HuH-7.5 (cell line): ENCODE measurements at places on chromosomes 2 and 18.

- no peak for DNase-seq
Measured at GRCh38 chr2:11863103-11863502, 116.7 kb downstream of the LPIN1 start.

GRCh38 chr2:160703648-160704585 is 210.3 kb upstream of the RBMS1 start:
- DNase-seq: no peak

- no peak for DNase-seq
Measured at GRCh38 chr2:44197816-44198215, 29.1 kb downstream of the PPM1B start.

- no peak for DNase-seq
Measured at GRCh38 chr2:97889156-97889555, 106.6 kb downstream of the TMEM131 start.

- peak; percentile 34 for DNase-seq
Measured at GRCh38 chr2:28434600-28434989, 41.9 kb downstream of the FOSL2 start.

GRCh38 chr2:120390381-120391055 is 44.6 kb downstream of the INHBB start:
- DNase-seq: no peak

DNA sequence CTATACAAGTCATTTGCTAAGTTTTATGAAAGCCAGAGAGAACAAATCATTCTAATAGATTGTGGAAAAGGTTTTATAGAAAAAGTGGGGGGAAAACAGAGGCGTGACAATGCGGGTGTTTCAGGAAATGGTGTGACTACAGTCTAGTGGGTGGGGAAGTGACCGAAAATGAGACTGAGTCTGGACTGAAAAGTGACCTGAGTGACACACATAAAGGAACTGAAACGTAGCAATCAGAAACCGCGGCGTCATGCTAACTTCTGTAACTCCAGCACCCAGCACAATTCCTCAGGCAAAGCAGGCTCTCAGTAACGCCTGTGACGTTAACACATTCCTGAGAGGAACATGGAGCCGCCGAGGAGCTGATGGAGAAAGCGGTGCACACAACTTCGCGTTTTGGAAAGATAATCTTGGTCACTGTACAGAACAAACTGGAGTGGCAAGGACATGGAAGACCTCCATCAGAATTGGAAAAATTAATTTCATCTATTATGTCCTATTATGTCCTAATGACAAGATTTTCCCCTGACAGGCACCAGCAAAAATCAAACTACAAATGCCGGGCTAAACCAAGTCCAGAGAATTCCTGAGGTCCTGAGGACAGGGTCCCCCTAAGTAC is 1.4 kb upstream of the CD226 start:
- DNase-seq: no peak

DNA sequence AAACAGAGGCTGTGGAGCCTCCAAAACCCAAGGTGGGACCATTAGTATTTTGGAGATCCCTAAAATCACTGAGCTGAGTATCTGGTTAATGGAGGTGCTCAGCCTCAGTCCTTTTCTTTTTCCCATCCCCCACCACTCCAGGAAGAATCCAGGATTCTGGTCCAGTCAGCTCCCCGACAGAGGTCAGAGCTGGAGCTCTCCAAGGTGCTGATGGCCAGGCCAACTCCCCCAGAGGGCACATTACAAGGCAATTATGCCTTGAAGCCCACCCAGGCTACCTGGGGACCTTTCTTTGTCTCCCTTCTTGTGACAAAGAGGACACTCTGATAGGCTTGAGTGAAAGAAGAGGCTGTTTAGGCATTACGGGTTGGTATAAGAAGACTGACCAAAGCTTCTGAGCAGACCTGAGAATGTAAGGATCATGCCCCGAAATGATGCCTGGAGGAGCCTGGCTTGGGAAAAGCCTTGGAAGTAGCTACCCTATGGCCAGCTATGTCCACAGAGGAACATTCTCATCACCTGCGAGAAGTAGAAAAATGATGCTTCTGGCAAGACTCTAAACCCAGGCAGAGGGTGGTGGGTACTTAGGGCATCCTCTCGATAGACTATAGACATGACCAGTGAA is 102.5 kb upstream of the LDAH start:
- no peak for DNase-seq

DNA sequence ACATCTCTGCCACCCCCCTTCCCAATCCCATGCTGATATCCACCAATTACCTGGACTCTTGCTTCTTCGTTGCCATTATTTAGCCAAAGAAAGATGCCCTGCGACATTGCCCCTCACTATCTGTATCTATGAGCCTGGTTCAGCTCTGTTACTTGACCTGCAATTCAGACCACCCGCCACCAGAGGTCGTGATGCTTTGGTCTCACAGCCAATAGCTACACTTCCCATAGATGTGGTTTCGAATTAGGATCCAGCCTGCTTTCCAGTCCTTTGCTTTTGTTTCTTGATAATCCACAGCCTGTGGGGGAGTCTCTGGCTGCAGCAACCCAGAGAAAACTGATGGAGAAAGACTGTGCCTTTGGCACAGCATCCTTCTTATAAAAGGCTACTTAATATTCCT is 239.4 kb downstream of the KLHL29 start:
- DNase-seq: peak; percentile 51

DNA sequence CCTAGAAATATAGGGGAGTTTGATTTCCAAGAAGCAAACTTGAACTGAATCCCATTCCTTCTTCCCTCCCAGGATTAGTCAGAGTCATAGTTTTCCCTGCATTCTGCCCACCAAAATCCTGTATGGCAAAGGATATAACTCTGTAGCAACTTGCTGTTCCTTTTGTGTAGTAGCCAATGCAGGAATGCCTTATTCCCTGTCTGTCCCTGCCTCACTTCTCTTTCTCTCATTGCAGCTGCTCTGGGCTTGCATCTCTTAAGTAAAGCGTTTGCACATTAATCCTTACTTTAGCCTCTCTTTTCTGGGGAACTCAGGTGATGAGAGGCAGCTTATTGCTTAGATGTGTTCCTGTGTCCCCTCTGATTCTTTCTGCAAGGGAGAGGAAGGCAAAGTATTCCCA is 333.1 kb upstream of the VWC2L start:
- no peak for DNase-seq

GRCh38 chr2:28586867-28587266 is 91.0 kb downstream of the PLB1 start:
- DNase-seq: no peak

DNA sequence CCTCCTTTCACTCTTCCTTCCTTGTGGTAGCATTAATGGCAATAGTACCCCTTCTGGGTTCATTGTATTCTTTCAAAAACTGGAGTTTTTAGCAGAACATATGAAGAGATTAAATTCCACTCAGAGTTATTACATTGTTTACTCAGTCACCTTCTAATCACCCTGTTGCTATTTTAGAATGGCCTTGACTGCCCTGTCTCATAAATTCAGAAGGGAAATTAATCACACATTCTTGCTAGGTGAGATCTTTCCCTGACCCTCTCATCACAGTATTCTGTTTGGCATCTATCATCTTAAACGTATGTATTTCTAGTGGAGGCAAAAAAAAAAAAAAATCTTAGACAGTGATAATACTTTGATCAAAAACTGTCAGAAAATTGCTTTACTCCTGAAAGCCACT is 760.4 kb downstream of the ADCYAP1 start:
- DNase-seq: no peak

GRCh38 chr18:71784777-71785176 is 759.4 kb downstream of the CBLN2 start:
- no peak for DNase-seq

- no peak for DNase-seq
Measured at GRCh38 chr2:134448650-134449049, 194.8 kb downstream of the MGAT5 start.

- no peak for DNase-seq
Measured at GRCh38 chr2:171157109-171157500, 3.6 kb downstream of the TLK1 start.

DNA sequence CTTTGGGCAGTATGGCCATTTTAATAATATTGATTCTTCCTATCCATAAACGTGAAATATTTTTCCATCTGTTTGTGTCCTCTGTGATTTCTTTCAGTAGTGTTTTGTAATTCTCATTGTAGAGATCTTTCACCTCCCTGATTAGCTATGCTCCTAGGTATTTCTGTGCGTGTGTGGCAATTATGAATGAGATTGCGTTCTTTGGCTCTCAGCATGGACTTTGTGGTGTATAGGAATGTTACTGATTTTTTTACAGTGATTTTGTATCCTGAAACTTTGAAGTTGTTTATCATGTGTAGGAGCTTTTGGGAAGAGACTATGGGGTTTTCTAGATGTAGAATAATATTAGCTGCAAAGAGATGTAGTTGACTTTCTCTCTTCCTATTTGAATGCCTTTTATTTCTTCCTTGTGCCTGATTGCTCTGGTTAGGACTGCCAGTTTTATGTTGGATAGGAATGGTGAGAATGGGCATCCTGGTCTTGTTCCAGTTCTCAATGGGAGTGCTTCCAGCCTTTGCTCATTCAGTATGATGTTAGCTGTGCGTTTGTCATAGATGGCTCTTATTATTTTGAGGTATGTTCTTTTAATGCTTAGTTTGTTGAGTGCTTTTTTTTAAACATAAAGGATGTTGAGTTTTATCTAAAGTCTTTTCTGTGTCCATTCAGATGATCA is 27.0 kb upstream of the THUMPD2 start:
- DNase-seq: no peak

GRCh38 chr2:161172901-161173540 is 12.8 kb downstream of the TANK start:
- no peak for DNase-seq

DNA sequence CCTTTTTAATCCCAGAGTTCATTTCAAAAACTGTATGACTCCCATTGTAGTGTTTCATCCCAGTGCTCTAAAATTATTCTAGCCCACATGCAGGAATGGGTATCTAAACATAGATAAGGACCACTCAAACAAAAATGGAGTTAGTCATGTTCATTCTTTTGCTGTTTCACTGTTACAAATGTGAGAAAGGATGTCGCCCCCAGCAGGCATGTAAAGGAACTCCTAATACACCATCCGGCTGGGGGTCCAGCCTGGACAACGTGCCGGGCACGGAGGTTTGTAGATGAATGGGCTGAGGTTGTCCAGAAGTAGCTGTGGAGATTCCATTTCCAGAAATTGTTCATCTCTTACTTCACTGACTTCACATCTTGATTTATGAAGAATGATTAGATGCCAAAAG is 101.9 kb upstream of the RAB12 start:
- no peak for DNase-seq

DNA sequence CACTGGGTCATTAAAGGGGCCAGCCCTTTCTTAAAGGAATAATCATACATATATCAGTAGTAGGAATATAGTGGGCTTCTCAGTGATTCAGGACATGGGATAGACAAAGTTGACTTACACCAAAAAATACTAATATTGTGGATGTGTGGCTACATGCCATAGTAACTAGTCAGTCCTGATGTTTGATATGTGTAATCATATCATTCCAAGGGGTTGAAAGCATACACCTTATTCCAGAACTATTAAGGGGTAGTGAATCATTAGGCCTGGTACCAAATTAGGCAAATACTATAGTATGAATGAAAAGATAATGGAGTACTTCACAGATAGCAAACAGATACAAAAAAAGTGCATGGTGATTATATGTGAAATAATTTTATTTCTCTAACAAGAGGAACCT is 814.9 kb upstream of the NRXN1 start:
- DNase-seq: no peak

DNA sequence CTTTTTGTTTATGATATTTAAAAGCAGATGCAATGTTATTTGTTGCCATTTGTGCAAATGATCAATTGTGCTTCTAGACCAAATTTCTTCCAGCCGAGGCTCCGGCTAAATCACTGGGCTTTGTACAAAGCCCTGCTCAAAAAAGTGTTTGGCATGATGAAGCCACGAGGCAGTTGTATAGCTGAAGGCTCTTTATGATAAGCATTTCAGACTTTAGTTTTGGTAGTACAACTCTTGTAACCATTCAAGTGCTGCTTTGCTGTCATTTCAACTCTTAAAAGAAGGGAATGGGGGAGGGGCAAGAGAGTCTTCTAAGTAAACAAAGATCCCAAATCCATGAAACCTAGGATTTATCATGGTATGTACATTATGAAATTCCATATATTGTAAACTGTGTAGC is 3.3 kb upstream of the ZNF532 start:
- DNase-seq: no peak

DNA sequence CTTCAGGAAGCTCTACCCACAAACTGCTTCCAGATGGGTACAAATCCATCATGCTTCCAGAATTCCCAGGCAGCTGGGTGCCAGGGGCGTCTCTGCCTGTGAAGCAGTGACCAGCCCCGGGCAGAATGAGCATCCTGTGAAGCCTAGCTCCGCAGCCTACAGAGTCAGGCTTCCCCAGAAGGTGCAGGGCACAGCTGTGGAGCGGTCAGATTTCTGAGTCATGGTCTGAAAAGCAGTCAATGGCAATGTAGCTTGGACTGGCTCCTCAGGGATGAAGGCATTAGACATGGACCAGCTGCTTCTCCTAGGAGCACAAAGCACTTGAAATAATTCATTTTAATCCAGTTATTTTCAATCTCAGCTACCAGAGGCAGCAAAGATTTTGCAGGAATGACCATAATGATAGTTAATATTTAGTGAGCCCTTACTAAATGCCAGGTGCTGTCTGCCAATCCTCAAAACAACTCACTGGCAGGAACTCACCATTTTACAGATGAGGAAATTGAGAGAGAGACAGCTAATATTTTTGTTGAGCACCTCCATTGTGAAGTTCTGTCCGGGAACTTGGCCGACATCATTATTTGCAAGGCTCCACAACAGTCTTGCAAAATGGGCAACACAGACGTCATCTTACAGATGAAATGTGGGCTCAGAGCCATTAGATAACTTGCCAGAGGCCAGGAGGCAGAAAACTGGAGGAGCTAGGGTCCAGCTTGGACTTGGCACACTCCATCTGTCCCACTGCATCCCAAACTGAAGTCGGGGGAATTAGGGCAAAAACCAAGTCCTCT is 31.7 kb downstream of the ACMSD start:
- DNase-seq: no peak

GRCh38 chr2:196515051-196515450 is 124.5 kb upstream of the CCDC150 start:
- no peak for DNase-seq

- no peak for DNase-seq
Measured at GRCh38 chr2:205713086-205713485, 30.8 kb downstream of the NRP2 start.

- no peak for DNase-seq
Measured at GRCh38 chr2:26607698-26608097, 33.5 kb downstream of the CIB4 start.

DNA sequence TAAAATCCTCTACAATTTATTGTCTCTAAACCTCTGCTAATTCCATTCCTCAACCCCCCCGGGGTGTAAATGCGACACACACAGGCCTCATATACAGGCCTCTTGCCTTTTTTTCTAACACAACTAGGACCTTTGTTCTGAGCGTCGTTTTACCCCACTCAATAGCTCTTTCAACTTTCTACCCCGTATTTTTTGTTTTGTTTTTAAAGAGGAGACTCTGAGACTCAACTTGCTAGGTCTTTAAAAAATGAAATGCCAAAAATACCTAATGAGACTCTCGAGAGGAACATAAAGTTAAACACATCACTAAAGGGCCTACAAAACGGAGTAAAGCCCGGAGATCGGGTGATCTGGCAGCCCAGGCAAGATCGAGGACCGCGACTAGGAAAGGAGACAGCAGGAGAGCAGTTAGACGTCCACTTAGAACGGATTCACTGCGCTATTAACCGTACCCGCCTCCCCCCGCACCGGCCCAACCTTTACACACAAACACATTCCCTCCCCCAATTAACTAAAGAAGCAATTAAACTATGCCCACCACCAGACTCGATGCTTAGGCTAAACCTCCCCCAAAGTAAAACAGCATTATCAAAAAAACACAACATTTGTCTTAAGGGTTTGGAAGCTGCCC is 1.7 kb downstream of the TRIP12 start:
- no peak for DNase-seq
